ENCODE measurements at places on chromosomes 5 and 9. TPM values are rescaled to one million over a fixed set of nuclear protein-coding genes. Genes with fewer than 3 reads are reported as not detected.
A peak's percentile ranks its signal among the peaks of the same experiment; 100 is the strongest.

Gene RASEF
- total RNA-seq = 0.40 TPM

Gene STK32A
- total RNA-seq = 2.0 TPM

Gene ENTREP1
- 3.5 TPM for total RNA-seq

Gene INSL4
- not detected for total RNA-seq

Gene WDR55
- 18.9 TPM for total RNA-seq

Gene RCL1
- total RNA-seq = 21.3 TPM

Gene KIF20A
- total RNA-seq = not detected

DNA sequence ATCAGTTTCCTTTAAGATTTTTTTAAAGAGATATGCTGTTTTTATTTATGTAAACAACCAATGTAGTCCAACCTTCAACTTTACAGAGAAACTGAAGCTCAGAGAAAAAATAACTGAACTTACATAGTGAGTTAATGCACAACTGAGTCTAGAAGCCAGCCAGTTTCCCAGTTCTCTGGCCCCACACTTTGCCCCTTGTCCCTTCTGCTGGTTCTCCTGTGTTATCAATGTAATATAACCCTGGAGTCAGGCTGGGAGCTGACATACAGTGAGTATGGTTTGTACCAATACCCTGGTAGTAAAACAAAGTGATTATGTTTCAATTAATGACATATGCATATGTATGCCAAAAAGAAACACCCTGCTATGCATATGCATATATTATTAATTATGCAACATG lies 32.2 kb upstream of the GRIA1 start:
- DNase-seq = no peak

- DNase-seq = no peak
These were observed 84.3 kb downstream of the GHR start for GRCh38 chr5:42507451-42508097.

GRCh38 chr5:170200876-170201275 lies 31.9 kb upstream of the C5orf58 start:
- no peak for DNase-seq

DNA sequence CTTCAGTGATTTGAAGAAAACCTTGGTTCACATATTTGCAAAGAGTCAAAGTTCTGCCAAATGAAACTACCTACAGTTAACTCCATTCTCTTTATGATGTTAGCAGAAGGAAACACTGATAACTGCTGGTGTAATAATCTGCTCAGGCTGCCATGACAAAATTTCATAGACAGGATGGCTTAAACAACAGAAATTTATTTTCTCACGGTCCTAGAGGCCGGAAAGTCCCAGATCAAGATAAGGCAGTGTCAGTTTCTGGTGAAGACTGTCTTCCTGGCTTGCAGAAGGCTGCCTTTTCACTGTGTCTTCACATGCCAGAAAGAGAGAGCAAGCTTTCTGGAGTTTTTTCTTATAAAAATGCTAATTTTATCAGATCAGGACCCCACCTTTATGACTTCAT lies 102.4 kb upstream of the PARP8 start:
- DNase-seq = no peak

DNA sequence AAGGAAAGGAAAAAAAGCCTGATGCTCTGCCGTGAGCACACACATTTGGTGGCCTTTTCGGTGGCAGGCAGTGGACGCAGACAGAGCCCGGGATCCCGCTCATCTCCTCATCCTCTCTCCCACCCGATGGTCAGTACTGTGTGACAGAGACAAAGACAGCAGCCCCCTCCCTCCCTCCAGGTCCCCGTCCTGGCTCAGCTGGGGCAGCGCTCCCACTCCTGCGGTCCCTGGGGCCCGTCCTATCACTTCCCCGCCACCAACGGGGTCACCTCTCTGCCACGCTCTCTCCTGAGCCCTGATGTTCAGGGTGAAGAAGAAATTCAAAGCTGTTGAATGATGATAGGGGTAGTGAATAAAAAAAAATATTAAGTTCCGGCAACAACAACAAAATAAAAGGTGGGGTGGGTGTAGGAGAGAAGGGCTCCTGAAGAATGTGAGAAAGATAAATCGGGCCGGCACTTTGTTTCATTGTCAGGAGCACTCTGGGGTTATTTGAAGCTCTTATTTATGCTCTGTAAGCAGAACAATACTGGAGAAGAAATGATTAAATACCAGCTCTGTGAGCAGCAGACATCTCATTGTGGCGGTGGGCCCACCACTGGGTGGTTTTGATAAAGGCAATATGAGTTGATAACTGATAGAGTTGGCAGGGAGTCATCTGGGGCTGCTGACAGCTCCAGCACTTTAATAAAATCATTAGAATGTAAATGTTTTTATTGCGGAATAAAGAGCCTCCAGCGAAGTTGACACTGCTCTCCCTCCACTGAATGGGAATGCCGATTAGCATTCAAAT lies 417.7 kb downstream of the IRX1 start:
- DNase-seq = no peak

DNA sequence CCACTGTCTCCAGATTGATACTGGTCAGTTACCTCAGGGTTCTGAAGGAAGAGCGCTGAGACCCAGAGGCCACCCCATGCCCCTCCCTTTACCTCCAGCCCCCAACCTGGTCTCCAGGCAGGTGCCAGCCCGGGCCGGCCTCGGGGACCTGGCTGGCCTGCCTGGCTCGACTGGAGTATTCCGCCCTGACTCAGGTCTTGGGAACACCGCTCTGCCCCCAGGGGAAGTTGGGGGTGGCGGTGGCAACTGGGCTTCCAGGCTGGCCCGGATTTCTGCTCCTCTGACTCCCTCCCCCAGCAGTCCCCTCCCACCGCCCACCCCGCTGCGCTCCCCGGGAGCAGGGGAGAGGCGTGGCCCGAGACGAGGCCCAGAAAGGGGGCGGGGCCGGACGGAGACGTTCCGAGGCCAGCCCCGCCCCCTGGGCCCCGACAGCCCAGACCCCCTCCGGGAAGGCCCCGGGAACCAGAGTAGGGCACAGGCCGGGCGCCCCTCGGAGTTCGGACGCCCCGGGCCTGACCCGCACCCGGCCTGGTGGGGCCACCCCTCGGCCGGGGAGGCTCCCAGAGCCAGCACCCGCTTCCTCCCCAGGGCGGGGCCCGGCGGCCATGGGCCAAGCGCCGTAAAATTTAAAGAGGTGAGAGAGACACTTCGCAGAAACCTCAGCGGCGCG lies 82.5 kb upstream of the ZBTB43 start:
- DNase-seq = peak; percentile 71

GRCh38 chr9:69137311-69137710 lies 36.8 kb upstream of the TJP2 start:
- no peak for DNase-seq

DNA sequence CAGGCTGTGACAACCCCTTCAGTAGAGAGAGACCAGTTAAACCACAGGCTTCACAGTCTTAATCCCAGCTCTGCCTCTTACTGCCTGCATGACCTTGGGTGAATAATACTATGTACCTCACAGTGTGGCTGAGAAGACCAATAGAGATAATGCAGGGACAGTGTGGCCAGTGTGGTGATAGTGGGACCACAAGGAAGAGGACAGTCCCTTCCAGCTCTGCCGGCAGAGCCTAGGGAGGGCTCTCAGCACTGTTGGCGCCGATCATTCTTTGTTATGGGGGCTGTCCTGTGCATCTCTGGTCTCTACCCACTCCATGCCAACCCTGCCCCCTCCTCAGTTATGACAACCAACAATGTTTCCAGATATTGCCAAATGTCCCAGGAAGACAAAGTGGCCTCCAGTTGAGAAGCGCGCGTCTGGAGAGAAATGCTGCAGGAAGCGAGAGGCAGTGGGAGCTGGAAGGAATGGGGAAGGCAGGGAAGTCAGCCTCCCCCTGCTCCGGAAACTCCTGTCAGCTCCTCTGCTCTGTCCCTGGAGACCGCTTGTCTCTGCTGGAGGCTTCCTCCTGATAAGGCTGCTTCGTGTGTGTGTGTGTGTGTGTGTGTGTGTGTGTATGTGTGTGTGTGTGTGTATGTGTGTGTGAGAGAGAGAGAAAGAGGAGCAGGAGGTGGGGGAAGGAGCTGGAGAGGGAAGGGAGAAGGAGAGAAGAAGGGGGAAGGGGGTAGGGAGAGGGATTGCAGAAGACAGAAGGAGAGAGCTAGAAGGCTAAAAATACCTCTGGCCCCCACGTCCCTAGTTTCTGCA lies 31.8 kb upstream of the FABP6 start:
- peak; percentile 20 for DNase-seq

DNA sequence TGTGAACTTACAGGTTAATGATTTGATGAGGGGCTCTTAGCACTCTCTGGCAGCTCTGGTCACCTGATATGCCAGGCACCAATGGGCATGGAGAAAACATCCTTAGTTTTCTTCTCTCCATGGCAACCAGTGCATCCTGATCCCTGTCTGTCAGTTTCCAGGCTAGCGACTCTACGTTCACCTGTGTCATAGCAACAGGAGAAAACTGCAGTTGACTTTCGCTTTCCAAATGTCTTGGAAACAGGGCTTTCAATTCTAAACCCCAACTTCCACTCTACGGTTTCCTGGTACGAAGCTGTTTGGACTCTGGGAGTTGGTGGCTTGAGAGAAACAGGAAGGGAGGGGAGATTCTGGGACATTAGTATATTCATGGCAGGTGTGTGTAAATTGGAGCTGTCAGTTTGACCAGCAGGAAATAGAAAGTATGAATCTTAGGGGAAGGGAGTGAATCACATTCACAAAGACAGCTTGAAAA lies 74.4 kb downstream of the SLC28A3 start:
- no peak for DNase-seq

DNA sequence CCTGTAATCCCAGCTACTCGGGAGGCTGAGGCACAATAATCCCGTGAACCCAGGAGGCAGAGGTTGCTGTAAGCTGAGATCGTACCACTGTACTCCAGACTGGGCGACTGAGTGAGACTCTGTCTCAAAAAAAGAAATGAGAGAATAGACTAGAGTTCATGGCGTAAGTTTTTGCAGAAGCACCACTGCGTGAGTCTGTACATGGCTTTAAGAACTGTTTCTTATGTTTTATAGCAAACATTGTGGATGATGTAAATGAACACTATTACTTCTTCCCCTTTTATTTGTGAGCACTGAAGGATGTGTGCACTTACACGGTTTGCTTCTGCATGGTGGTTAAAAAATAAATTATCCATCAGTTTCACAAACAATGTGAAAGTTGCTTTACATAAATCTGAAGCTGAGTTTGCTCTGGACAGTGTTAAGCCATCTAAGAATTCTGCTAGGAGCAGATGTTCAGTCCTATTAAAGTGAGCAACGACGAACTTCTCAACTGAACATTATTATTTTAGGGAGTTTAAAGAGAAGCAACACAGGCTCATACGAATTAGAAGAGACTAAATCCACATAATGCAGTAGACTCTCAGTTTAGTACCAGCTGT lies 52.5 kb downstream of the ZFAND5 start:
- no peak for DNase-seq

DNA sequence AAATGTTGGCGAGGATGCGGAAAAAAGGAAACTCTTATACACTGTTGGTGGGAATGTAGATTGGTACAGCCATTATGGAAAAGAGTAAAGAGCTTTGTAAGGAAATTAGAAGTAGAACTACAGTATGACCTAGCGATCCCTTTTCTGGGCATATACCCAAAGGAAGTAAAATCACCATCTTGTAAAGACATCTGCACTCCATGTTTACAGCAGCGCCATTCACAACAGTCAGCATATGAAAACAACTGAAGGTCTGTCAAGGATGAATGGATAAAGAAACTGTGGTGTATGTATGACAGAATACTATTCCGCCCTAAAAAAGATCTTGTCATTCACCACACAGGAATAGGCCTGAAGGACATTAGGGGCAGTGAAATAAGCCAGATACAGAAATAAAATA lies 27.7 kb upstream of the SLC25A51 start:
- DNase-seq = no peak

GRCh38 chr5:178637356-178638074 lies 10.7 kb upstream of the CLK4 start:
- no peak for DNase-seq

GRCh38 chr9:135240222-135240621 lies 152.8 kb downstream of the OLFM1 start:
- no peak for DNase-seq

DNA sequence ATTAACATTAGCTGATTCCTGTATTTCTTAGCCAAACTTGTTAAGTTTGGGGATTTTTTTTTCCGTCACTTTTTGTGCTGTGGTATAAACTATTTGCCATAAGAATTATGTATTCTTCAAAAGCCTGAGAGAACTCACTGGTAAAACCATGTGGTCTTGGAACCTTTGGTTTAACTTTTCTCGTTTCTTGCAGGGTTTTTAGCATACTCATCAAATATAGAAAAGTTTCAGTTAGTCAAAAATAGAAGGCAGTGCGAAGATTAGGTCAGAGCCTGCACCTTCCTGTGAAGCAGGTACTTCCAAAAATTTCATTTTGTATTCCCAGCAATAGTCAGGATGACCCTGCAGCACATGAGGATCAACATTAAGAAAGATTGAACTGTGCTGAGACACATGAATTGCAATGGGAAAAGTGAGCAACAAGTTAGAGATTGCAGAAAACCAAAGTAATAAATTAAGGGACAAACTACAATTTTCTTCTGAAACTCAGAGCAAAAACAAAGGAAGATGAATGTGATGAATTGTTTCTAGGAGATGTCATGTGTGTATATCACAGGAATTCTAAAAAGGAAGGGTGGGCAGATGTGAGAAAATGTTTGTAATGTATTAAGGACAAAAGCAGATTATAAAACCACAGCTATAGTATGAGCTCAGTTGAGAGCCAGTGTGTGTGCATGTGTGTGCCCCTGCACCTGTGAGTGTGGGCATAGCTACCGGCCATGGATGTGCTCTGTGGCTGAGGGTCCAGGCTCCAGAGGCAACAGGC lies 102.2 kb downstream of the ANGPTL2 start:
- no peak for DNase-seq

DNA sequence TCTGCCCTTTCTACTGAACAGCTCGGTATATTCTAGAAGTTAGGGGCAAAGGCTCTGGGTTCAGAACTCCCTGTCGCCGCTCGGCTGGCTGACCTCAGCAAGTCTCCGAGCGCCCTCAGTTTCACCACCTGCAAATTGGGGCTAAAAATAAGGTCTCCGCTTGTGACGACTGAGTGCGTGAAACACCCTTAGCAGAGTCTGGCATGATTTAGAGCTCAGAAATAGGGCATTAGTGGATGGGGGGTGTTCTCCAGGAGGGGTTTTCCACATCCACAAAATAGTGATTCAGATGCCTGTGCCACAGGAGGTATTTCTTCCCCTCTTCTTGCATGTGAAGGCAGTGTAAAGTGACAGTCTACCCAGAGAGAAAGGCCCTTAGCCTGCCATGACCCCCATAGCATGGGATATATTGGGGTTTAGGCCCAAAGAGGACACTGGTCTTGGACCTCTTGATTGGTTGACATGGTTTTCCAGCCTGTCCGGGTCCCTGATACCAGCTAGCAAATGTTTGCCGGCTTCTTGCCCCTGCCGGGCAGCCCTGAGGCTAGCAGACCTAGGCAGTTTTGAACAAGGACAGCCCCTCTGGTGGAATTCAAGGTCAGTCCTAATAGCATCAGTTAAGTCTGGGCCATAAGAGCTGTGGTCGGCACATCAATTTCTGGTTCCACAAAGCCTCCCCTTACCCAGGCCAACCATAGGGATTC lies 1.4 kb downstream of the ERGIC1 start:
- no peak for DNase-seq

DNA sequence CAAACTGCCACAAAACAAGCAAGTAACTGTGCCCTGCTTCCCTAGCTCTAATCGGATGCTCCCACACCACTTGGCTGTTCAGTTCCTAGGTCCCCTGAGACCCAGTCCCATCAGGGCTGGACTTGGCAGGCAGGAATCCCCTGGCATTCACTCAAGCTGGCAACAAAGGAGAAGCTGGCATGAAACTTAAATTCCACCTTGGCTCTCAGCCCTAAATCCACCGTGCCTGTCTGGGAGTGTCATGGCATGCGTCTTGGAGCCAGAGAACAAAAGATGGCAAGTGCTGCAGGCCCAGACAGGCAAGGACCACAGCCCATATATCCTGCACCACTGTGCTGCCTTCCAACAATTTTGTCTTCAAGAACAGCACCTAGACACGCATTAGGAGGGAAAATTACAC lies 38.2 kb downstream of the ETF1 start:
- no peak for DNase-seq

Measured in uterus (tissue), 4 donors.